ENCODE measurements at places on chromosomes 6 and 20.

DNA sequence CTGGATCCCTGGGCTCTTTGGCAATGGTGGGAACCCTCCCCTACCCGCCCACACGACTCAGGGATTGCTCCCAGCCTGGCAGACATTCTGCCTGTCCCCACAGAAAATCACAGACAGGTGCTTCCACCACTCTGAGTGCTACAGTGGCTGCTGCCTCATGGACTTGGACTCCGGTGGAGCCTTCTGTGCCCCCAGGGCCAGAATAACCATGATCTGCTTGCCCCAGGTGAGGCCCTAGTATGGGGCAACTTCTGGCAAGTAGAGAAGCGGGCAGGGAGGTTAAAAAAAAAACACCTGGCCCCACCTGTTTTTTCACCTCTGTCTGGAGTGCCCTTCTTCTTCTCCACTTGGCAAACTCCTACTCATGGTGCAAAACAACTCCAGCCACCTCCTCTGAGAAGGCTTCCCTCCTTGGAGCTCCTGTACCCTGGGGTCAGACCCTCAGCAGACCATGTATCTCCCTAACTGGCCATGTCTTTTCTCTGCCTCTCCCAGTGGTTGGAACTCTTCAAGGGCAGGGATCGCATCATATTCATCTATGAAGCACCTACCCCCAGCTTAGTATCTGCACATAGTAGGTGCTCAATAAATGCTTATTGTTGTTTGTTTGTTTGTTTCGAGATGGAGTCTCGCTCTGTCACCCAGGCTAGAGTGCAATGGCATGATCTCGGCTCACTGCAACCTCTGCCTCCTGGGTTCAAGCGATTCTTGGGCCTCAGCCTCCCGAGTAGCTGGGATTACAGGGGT, 1.1 kb downstream of the CLPSL2 start:
- H3K27ac ChIP-seq, result no peak overlapping the region
- DNase-seq, result no peak
- no peaks in the 10 kb centered on the region for H3K36me3 ChIP-seq
- peaks cover 18% of the 10 kb centered on the region for H3K27me3 ChIP-seq
- H3K4me3 ChIP-seq, result no peak overlapping the region

- no peaks in the 10 kb centered on the region for H3K27me3 ChIP-seq
- H3K27ac ChIP-seq, result no peak overlapping the region
- no peaks in the 10 kb centered on the region for H3K36me3 ChIP-seq
- no peaks in the 10 kb centered on the region for H3K4me1 ChIP-seq
- DNase-seq, result no peak
- no peak overlapping the region for H3K4me3 ChIP-seq
These were observed 423.8 kb upstream of the ID4 start for GRCh38 chr6:19413323-19413722.

GRCh38 chr6:151372164-151372563, 19.2 kb downstream of the ZBTB2 start:
- peaks cover 36% of the 10 kb centered on the region for H3K4me1 ChIP-seq
- H3K27ac ChIP-seq, result no peak overlapping the region
- no peaks in the 10 kb centered on the region for H3K27me3 ChIP-seq
- peaks cover 8% of the 10 kb centered on the region for H3K36me3 ChIP-seq

DNA sequence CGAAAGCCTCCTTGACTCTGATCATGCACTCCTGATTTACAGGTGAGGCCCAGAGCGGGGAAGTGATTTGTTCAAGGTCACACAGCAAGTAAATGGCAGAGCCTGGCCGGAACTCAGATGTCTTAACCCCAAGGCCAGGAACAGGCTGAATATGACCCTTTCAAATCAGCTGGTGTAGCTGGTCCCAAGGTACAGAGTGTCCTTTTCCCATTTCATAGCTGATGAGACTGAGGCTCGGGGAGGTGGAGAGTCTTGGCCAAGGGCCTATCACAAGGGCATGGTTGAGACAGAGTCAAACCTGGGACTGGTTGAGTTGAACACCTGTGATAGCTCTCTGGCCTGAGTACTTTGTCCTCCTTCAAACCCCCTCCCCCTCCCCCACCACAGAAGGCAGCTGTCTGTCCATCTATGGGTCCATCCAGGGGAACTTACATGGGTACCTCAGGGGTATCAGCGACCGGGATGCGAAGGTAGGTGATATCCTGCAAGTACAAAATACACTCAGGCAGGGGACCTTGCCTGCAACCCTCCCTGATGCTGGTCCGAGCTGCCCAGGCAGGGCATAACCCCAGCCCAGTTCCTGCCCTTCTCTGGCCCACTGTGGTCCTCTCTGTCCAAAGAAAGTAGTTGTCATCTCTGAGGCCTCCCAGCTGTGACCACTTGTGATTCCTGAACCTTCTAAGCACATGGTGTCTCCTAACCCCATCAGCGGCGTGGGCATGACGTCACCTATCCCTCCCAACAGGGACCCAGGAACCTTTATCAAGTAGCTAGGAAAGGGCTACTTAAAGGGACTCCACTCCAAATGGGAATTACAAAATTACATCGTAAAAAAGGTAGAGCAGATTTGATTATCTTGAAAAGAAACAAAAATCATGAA, 5.6 kb downstream of the DUSP15 start:
- DNase-seq, result no peak
- no peaks in the 10 kb centered on the region for H3K36me3 ChIP-seq
- H3K27ac ChIP-seq, result no peak overlapping the region
- H3K4me1 ChIP-seq, result peaks cover 10% of the 10 kb centered on the region

DNA sequence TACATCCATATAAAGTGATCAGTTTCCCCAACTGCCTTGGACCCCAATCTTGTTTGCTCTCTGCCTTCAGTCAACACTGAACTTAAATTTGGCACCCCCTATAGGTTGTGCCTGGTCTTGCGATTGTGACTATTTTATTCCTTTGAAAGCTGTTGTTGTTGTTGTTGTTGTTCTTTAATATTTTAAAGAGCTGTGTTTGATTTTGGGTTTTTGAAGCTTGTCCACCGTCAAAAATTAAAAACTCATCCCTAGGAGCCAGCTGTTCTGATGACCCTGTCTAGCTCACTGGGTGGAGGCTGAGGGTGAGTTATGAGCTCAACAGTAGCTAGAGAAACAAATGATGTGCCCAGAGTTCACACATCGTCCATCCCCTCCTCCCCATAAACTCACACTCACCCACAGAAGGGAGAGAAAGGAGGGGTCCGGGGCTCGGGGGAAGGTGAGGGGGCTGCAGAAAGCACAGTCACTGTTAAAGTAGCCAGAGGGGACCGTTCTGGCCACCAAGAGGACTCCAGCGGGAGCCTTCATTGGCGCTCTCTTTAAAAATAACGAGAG, 4.0 kb downstream of the SIM1 start:
- no peak overlapping the region for H3K27ac ChIP-seq
- no peak overlapping the region for H3K4me3 ChIP-seq
- peaks cover 14% of the 10 kb centered on the region for H3K4me1 ChIP-seq
- H3K27me3 ChIP-seq, result peaks cover 85% of the 10 kb centered on the region

Data from effector memory CD4-positive, alpha-beta T cell (primary cell).